ENCODE measurements at places on chromosomes 7 and 10.

- no peak for DNase-seq
Observed at GRCh38 chr10:30542895-30543288, 86.7 kb downstream of the LYZL2 start.

GRCh38 chr7:135348493-135348892, 114.9 kb downstream of the STRA8 start:
- no peak for DNase-seq

- DNase-seq, result no peak
Observed at GRCh38 chr7:122883049-122883680, 3.1 kb downstream of the CADPS2 start.

- no peak for DNase-seq
Observed at GRCh38 chr7:13179775-13180523, 492.5 kb downstream of the ARL4A start.

GRCh38 chr7:146961617-146962016, 845.0 kb downstream of the CNTNAP2 start:
- no peak for DNase-seq

- no peak for DNase-seq
Observed at GRCh38 chr7:111960984-111961383, 245.2 kb downstream of the DOCK4 start.

- no peak for DNase-seq
Observed at GRCh38 chr7:24503506-24503905, 69.7 kb upstream of the PALS2 start.

DNA sequence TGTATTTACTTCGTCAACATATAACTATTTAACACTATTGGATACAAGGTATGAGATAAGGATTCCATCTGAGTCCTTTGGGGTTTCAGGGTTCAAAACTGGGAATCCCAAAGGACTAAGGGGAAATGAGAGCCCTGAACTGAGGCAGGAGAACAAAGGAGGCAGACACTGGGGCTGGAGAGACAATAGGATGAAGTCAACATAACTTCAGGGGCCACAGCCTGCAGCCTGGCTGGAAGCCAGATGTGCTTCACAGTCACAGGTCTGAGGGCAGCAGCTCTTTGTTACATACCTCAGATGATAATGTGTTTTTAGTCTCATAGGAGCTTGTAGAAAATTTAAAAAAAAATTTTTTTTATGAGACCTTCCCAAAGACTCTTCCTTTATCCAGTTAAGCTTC, 73.3 kb downstream of the NRF1 start:
- DNase-seq, result no peak

DNA sequence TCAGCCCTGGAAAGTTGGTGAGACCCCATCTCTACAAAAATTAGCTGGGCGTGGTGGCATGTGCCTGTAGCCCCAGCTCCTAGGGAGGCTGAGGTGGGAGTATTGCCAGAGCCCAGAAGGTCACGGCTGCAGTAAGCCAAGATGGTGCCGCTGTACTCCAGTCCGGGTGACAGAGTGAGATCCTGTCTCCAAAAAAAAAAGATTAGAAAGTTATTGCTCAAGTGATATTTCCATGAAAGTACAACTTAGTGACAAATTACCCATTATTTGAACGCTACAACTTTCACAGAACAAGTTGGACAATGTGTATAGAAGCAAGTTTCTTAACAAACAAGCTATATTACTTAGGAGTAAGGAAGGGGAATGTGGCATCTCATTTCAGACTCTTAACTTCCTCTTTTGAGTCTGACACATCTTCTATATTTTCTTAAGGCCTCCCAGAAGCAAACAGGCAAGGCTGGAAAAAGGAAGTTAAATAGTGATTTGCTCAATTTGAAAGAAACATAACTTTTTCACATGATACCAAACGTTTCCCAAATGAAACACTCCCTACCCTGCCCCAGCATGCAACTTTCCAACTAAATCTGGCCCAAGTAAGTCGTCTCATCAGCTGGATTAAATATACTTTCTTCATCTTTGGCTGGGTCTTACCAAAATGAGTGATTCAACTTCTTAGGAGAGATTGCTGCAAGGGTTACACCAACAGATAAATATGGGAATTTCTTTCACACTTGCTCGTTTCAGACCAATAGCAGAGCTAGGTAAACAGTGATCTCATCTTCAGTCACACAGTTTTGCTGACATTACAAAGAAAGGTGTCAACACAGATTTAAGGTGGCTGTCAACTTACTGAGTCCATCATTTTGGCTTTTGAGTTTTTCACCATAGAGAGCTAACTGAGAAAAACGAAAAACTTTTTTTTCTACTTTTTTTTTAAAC, 66.3 kb upstream of the KLF6 start:
- DNase-seq, result no peak

DNA sequence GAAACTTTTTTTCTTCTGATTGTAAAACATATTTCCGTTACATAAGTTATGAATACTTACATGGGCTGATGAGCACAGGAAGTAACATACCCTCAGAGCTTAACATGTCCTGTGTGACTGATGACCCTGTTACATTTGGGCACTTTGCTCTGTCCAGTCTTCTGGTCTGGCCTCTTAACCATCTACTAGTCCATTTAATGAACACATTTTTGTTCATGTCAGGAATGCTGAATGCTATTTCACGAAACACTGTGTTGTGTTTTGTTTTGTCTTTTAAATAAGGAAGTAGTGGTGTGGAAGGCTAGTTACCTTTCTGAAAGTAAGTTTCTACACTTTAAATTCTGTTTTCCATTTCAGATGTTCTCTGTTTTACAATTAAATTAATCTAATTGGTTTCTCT, 77.7 kb downstream of the RBM33 start:
- DNase-seq, result no peak

DNA sequence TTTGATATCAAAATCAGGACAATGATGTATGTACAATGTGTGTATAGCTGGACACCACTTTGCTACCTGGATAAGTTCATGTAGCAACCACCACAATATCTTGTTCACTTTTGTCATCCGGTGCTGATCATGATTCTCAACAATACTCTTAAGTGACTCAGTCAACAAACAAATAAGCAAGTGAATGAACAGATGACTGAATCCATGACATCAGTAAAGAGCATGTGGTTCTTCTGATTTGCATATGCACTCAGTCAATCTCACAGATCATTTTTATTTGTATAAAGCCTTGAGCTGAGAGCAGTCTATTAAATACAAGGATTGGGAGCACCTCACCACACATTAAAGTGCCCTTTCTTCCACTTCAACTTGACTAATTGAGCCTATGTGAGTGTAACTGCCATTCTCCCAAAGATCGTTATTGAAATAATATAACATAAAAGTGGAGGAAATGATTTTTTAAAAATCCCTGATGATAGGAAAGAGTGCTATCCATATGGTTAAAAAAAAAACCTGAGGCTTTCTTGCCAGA, 69.5 kb downstream of the NPSR1 start:
- no peak for DNase-seq

DNA sequence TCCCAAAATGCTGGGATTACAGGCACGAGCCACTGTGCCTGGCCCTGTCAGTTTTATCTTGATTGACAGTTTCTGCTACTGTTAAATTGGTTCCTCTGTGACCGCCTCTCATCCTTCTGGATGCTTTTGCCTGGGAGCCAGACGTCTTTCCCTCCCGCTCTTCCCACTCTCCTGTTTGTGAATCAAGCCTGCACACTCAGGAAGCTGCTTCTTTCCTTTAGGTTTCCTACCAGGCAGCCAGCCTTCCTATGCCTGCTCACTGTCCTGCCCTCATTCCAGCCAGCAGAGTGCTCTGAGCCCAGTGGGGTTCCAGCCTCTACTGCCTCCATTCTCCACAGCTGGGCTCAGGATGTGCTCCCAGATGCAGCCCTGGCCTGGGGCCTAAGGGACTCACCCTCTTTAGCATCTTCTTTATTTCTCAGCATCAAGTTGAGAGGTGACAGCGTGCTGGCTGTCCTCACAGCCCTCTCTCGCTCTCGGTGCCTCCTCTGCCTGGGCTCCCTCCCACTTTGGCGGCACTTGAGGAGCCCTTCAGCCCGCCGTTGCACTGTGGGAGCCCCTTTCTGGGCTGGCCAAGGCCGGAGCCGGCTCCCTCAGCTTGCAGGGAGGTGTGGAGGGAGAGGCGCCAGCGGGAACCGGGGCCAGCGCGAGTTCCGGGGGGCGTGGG, 5.1 kb downstream of the SH2D4B start:
- DNase-seq, result no peak

DNA sequence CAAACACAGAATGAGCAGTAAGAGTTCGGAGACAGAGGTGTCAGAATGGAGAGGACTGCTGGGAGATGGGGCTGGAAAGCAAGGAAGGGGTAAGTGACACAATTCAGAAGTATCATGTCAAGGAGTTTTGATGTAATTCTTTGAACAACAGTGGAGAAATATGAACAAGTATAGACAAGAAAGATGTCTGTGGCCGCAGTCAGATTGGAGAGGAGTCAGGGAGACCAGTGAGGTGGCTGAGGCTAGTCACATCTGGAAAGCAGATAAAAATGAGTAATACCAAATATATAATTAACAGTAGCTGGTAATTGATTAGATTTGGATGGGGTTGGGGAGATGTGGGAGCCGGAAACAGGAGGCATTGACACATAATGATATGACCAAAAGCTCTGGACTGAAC, 540.9 kb downstream of the SUGCT start:
- DNase-seq, result no peak

- no peak for DNase-seq
Observed at GRCh38 chr7:69947998-69948397, 349.7 kb downstream of the AUTS2 start.

DNA sequence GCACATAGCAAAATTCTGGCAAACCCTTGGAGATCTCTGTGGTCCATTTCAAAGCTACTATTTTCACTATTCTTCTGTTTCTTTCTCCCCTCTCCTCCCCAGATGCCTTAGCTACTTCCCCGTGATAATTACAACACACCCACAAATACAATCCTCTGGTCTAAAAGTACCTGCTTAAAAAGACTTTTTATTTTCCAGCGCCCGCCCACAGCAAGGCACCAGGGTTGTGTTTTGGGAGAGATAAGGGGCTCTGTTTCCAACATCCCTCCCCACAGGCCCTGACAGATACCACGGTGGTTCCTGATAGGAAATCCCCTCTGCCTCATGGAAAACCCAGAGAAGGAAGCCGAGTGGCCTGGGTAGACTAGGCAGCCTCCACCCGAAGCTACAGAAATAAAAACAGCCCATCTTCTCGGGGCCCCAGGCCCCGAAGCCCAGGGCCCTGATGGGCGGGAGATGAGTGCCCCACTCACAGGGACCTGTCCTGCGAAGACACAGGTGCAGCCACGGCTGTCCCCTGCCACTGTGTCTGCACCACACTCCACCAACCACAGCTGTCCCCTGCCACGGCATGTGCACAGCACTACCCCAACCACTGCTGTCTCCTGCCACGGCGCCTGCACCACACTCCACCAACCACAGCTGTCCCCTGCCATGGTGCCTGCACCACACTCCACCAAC, 19.7 kb downstream of the CALML5 start:
- no peak for DNase-seq

DNA sequence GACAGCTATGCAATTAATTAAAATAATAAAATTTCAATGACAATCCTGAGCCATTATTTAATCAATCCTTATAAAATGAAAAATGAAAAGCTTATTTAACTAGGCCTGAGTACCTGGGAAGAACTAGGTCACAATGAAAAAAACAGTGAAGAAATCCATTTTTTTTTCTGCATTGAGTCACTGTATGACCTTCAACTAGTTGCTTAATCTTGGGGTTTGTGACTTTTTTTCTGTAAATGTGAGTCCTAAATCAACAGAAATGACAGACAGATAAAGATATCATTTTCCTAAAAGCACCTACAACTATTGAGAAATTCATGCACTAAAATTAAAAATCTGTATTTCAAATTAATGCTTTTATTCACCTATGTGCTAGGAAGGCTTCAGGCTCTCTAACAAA, 96.8 kb downstream of the TMEM26 start:
- DNase-seq, result no peak

GRCh38 chr7:148385009-148385682, 205.4 kb upstream of the C7orf33 start:
- no peak for DNase-seq

DNA sequence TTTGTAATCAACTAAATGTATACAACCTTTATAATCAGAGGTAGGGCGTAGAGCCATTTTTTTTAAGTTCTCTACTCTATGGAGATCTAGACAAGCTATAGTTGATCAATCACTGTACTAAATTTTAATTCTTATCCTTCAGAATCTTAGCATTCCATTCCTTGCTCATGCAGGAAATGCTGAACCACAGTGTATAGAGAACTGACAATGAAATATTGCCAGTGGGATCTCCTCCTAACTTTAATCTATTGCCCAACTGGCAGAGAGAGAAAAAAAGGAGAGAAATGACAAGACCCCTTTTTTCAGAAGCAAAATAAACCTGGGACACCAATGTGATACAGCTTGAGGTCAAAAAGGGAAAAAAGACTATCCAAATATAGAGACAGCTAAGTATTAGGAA, 26.4 kb upstream of the PPP3CB start:
- DNase-seq, result no peak

DNA sequence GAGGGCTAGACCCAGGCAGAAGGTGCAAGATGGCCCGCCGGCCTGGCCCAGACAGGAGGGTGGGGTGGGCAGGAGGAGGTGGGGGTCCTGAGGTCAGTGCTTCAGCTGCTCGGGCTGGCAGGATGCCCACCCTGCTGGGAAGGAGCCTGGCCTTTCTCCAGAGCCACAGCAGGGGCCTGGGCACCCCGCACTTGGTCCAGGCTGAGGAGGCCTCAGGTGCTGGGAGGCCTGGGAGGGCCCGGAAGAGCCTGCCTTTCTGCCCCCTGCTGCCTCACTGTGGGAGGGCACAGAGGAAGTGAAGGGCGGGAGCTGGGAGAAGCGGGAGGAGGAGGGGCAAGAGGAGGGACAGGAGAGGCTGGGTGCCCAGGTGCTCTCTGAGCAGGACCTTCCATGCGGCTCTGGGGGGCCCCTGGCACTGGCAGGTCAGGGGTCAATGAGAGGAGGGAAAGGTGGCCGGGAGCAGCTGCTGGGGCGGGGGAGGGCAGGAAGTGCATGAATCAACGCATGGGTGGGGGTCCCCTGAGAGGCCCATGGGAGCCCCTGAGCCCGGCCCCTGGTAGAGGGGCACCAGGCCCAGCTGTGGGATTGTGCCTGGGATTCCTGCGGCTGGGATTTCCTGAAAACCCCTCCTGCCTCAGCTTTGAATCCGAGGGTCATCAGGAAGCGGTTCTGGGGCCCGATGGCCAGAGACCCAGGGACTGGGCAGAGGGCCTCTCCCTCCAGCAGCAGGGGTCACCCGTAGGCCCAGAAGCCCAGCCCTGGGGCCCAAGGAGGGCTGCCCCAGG, 49.9 kb downstream of the PWWP2B start:
- DNase-seq, result no peak

- no peak for DNase-seq
Observed at GRCh38 chr7:2499719-2500430, 19.7 kb upstream of the LFNG start.

DNA sequence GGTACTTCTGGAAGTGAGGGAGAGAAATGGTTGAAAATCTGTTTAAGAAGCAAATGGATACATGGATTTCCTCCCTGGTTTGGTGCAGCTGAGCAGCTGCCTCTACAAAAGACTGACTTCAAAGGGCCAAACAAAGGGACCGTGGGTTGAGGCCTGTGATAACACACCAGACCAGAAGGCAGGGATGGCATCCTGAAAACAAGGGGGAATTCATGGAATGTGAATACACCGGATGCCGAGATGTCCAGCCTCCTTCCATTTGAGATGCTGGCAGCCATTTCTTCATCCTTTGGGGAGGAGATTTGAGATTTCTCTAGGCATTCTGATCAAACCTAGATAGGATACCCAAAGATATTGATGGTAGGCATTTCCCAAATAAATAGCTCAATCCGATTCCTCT, 36.9 kb downstream of the TAF3 start:
- no peak for DNase-seq

- DNase-seq, result no peak
Observed at GRCh38 chr7:88344956-88345832, 38.5 kb upstream of the STEAP4 start.

All from esophagus squamous epithelium (tissue), 5 donors.